ENCODE measurements at places on chromosomes 7 and 10.

GRCh38 chr7:130886438-130887135 lies 152.6 kb upstream of the KLF14 start:
- ATAC-seq: no peak

- no peak for ATAC-seq
These were observed 33.0 kb downstream of the STAM start for GRCh38 chr10:17676919-17677318.

GRCh38 chr7:95425694-95426093 lies 9.1 kb downstream of the PON2 start:
- no peak for ATAC-seq

- ATAC-seq: no peak
These were observed 48.0 kb downstream of the SEC23IP start for GRCh38 chr10:119940487-119940886.

GRCh38 chr10:5583525-5584175 lies 58.9 kb downstream of the CALML3 start:
- peak; percentile 63 for ATAC-seq

DNA sequence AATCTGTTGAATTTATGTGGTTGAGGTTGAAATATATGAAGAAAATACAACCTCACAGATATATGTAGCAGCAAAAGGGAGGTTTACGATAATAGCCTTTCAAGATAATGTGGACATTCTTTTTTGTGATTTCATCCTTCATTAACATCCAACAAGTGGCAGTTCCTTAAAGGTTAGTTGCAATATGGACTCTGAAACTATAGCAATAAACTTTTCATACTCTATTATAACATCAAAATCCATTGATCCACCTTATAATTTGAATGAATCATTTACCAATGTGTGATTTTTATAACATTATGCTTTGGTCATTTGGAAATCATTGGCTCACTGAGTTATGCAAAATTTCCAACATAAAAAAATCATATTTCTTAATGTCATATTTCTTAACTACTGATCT lies 200.8 kb upstream of the CSTF2T start:
- no peak for ATAC-seq
